ENCODE measurements at places on chromosomes 16 and 17.

GRCh38 chr16:86363057-86363490 lies 147.3 kb upstream of the FOXF1 start:
- DNase-seq = no peak

GRCh38 chr17:61695779-61696337 lies 104.8 kb upstream of the NACA2 start:
- DNase-seq = no peak

GRCh38 chr16:74611721-74612120 lies 4.8 kb upstream of the GLG1 start:
- DNase-seq = no peak

DNA sequence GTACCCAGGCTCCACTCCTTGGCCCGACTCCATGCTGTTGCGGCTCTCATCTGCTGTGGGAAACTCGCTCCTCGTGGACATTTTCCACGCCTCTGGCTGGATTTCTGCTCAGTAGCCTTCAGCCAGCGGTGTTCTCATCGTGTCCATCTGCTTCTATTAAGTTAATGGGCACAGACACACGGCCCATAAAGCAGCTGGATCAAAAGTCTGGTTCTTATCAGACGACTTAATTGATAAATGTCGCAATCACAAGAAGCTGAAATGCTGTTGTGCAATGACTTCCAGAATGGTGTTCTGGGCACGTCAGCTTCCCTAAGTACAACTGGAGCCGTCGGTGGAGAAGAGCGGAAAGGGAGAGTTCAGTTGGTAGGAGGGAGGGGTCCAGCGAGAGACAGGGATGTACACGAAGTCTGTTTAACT lies 211.7 kb upstream of the CHMP6 start:
- no peak for DNase-seq

DNA sequence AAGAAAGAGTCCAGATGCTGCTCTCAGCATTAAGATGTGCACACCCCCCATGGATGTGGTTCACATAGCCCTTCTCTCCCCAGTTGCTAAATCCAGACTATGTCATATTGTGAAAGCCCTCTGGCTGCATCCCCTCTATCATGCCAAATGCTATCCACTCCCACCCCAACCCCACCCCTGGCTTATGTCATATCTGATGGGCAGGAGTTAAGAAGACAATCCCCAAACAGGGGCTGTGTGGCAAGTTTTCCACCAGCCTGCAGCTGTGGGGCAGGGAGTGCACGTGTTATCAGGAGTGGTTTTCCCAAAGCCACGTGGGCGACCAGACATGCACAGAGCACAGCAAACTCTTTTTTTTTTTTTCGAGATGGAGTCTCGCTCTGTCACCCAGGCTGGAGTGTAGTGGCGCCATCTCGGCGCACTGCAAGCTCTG lies 10.0 kb downstream of the FAM117A start:
- no peak for DNase-seq

GRCh38 chr17:33779234-33779591 lies 475.9 kb upstream of the CCL2 start:
- peak; percentile 33 for DNase-seq

DNA sequence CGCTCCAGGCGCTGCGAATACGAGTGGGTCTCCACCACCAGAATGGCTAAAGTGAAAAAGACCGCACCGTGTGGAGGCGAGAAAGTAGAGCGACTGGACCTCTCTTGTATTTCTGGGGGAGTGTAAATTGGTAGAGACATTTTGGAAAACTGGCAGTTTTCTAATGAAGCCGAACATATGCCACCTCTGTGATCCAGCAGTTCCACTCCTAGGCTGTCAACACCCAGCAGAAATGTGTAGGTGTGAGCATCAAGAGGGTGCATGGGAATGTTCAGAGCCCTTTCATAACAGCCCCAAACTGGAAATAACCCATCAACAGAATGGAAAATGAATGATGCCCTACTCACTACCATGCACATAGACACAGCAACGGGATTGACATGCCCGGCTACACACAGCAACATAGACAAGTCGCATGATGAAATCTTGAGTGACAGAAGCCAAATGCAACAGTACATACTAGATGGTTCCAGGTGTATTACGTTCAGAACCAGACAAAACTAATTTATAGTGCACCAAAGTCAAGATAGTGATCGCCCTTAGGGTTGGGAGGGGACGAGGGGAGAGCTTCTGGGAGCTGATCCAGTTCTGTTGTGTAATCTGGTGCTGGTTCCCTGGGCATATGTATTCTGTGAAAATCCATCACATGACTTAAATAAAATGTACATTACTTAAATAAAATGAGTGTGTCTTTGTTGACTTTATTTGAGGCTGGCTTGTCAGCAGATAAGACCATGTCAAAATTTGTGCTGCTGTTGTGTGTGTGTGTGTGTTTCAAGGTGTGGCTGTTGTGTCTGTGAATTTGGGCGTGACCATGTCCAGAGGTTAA lies 877 bp upstream of the BCL7C start:
- no peak for DNase-seq

GRCh38 chr17:41959030-41959335 lies 7.6 kb upstream of the CNP start:
- DNase-seq = no peak

GRCh38 chr16:15874745-15875314 lies 13.6 kb downstream of the CEP20 start:
- DNase-seq = peak; percentile 70

GRCh38 chr17:66032082-66032712 lies 159.7 kb downstream of the CEP112 start:
- no peak for DNase-seq

- DNase-seq = no peak
These were observed 57.8 kb upstream of the CDYL2 start for GRCh38 chr16:80862160-80862705.

DNA sequence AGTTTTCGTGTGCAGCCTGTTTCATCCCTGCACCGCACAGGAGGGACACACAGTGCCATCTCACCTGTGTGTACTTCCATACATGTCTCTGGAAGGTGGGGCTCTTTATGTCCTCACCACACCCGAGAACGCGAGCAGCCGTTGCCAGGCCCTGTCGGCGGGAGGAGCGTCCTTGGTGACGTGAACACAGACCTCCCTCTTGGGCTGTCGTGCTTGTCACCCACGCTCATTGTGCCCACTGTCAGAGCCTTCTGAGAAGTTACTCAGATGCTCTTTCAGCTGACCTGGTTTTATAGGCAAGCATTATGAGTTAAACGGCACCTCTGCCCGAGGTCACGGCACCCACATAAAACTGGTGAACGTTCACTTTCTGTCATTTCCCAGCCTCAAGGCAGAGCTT lies 40.2 kb downstream of the ZNF750 start:
- DNase-seq = no peak

GRCh38 chr17:11548398-11548797 lies 49.9 kb upstream of the DNAH9 start:
- DNase-seq = no peak

DNA sequence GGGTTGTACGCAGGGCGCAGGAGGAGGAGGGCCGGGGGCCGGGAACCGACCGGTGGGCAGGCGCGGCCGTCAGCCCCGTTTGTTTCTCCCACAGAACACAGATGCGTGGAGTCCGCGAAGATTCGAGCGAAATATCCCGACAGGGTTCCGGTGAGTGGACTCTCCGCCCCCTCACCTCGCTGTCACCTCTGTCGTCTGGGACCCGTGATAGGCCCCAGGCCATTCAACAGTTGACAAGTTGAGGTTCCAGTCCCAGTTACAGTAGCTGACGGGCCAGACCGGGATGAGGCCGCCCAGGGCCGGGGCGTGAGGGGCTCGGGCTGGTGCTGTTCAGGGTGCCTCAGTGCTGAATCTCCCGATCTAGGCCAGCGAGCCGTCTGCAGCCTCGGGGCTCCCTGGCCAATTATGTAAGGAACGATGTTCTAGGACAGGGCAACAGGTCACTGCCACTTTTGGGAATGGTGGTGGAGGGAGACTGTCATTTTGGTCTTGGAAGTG lies 628 bp downstream of the GABARAPL2 start:
- no peak for DNase-seq

- no peak for DNase-seq
These were observed 41.3 kb downstream of the RBBP6 start for GRCh38 chr16:24580665-24581064.

GRCh38 chr16:14002416-14002990 lies 68.6 kb upstream of the MRTFB start:
- no peak for DNase-seq

DNA sequence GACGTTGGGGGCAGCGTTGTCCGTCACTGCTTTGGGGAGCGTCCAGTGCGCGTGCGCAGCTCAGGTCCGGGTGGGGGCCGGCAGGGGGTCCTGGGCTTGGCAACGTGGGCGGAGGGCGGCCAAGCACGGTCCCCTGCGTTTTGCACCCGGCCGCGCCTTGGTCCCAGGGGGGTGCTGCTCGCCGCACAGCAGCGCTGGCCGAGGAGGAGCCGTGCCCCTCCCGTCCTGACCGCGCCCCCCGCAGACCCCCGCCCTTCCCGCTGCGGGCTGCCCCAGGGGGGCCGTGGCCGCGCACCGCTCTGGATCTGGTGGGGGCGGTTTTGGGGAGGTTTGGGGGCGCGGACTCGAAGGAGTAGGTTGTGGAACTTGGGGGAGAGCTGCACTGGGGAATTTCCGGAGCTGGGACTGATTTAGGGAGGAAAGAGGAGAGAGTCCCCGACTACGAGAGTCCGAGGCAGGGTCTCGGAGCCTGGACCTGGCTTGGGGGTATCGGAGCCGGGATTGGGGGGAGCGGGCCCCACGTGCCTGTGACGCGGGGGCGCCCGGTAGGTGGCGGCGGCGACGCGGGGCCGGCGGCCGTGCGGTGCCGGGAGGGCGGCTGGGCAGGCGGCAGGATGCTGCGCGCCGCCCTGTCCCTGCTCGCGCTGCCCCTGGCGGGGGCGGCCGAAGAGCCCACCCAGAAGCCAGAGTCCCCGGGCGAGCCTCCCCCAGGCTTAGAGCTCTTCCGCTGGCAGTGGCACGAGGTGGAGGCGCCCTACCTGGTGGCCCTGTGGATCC lies at the start of gene SLC9A5:
Gene SLC9A5 (plus strand): TSS at position 579 of the 777 bp plus-strand sequence. CDS start 36 bp downstream, at position 615.
- no peak for DNase-seq

GRCh38 chr16:68644715-68645493 lies at the start of gene CDH3:
Gene CDH3, plus strand, starts transcription at chr16:68645310. Its CDS starts 70 bp downstream, at chr16:68645380.
- no peak for DNase-seq

DNA sequence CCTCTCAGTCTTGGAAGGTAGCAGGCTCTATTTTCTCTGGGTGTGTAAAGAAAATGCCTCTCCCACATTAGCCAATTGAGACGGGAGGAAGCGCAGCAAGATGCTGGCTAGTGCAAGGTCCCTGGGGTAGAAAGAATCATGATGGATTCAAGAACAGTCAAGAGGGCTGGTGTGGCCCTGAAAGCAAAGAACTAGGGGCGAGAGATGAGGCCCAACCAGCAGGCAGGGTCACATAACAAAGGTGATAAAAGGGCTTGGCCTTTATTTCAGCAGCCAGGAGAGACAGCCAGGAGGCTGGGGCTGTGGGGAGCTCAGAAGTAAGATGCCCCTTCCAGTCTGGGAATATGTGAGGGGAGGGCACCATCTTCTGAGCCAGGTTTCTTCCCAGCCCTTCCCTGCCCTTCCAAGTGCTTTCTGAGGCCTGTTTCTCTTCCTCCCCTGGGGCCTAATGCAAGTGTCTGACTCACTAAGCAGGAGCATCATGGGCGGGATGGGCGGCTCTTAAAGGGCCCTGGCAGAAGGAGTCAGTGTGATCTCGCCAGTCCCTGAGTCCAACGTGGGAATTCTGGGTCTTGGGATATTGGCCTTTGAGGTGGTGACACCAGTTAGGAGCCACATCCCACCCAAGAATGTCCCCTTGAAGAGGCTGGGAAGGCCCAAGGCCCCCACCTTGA lies 3.9 kb upstream of the NLRC5 start:
- DNase-seq = no peak

GRCh38 chr17:78868391-78868790 lies 27.8 kb upstream of the USP36 start:
- no peak for DNase-seq

DNA sequence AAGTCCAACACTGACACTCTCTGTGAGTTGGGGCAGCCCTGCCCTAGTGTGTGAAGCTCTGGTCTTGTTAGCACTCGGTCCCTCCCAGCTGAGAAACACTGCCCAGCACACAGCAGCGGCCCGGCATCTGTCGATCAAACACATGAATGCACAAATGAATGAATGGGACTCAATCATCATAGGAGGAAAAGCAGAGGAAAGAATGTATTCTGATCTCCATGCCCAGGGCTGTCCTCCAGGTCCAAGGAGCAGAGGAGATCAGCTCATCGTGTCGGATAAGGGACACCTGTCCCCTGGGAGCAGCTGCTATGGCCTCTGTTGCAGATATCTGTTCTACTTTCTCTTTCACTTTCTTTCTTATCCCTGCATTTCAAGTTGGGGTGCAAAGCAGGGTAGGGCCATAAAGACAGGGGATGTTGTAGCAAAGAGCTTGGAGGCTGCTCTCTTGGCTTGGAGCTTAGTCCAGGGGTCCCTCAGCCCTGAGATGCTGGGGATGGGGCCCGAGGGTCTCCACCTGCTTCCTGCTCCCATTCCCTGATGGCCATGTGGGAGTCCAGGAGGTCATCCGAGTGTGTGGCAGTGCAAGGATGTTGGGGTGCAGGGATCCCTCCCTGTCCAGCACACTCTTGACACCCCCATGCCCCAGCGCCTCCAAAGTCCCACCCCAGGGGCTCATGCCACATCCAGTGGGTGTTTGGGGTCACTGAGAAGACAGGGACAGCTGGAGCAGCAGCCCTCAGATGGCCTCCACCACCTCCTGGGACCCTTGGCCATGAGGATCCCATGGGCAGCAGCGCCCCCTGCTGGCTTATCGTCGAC lies 88.2 kb downstream of the IRF8 start:
- peak; percentile 12 for DNase-seq

DNA sequence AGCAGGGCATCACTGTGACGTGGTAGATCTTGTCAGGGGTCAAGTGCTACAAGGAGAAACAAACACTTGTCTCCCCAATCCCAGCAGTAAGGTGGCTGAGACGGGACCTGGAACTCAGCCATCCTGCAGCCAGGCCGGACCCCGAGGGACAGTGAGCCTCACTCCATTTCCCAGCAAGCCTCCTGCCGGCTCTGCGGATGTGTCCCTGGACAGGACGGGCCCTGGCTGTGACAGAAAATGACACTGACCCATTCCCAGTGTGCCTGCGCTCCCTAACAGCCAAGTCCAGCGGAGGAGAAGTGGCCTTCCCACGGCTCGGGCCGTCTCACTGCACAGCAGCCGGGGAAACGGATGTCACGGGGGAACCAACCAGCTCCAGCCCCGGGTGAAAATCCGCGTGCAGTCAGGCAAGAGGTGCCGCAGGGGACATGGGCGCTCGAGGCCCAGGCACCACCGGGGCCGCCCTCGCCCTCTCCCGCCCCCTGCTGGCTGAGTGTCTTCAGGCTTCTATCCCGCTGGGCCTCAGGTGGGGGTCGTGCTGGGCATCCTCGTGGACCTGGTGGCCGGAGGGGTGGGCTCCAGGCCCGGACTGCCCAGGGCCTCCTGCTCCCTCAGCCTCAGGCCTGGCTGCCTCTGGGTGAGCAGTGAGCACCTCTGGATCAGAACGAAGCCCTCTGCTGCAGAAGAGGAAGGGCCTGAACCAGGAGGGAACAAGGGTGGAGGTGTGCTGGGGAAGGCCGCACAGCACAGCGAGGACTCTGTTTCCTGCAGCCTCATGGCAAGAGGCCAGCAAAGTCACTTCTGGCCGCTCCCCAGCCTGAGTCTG lies 6.7 kb downstream of the HAGHL start:
- no peak for DNase-seq

DNA sequence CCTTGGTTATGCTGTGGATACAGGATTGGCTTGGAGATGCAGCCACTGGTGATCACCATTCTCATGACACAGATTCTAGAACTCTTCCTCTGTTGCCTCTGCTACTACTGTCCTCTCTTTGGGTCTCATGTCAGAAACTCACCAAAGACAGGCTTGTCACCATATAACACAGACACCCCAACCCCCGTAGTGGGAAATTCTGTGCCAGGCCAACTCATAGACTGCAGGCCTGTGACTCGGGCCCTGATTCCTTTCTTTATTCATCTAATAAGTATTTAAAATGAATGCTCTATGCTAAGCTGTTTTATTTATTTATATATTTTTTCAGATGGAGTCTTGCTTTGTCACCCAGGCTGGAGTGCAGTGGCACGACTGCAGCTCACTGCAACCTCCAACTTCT lies 9.5 kb downstream of the CYB5D2 start:
- no peak for DNase-seq

Data from HepG2 (cell line).